ENCODE measurements at places on chromosomes 3 and 15.

- no peak for DNase-seq
Observed at GRCh38 chr3:138032567-138032966, 22.6 kb downstream of the CLDN18 start.

- peak; percentile 7 for DNase-seq
Observed at GRCh38 chr15:47565949-47566348, 151.4 kb upstream of the SEMA6D start.

- peak; percentile 25 for DNase-seq
Observed at GRCh38 chr3:43327582-43327979, 41.2 kb downstream of the SNRK start.

- no peak for DNase-seq
Observed at GRCh38 chr3:195265363-195265976, 5.5 kb downstream of the XXYLT1 start.

- no peak for DNase-seq
Observed at GRCh38 chr3:86993704-86994103, 2.8 kb upstream of the VGLL3 start.

- peak; percentile 16 for DNase-seq
Observed at GRCh38 chr15:79101866-79102581, 11.4 kb upstream of the RASGRF1 start.

GRCh38 chr3:34140616-34141015 lies 342.2 kb downstream of the PDCD6IP start:
- peak; percentile 33 for DNase-seq

GRCh38 chr3:114553949-114554593 lies 260.2 kb downstream of the TIGIT start:
- no peak for DNase-seq

DNA sequence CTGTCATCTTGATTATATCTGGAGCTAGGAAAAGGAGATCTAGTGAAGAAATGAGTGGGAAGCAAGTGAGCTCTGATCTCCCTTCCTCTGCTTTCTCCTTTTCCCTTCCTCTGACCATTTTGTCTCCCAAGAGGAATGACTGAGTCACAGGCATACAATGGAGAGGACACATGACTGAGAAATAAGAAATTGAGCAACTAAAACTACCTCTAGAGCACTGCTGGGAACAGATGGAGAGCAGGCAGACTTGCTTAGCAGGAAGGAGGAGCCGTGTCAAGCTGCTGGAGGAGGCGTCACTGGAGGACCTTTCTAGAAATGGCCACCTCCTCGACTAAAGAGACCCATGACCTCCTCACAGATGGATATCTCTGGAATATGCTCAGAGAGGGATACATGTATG lies 66.9 kb upstream of the MYO5C start:
- DNase-seq, result peak; percentile 45

GRCh38 chr3:70952033-70952747 lies 631.3 kb downstream of the FOXP1 start:
- no peak for DNase-seq

DNA sequence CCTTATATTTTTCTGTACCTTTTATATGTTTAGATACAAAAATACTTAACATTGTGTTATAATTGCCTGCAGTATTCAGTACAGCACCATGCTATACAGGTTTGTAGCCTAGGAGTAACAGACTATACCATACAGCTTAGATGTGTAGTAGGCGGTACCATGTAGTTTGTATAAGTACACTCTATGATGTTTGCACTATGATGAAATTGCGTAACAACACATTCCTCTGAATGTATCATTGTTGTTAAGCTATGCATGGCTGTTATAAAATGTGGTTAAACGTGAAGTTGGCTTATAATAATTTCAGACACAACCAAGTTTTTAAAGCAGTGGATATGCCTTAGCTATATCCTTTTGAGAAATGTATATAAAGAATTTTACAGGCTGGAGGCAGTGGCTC lies 328.3 kb downstream of the PLCL2 start:
- no peak for DNase-seq

GRCh38 chr3:45736707-45737106 lies 47.5 kb downstream of the SACM1L start:
- DNase-seq, result no peak

DNA sequence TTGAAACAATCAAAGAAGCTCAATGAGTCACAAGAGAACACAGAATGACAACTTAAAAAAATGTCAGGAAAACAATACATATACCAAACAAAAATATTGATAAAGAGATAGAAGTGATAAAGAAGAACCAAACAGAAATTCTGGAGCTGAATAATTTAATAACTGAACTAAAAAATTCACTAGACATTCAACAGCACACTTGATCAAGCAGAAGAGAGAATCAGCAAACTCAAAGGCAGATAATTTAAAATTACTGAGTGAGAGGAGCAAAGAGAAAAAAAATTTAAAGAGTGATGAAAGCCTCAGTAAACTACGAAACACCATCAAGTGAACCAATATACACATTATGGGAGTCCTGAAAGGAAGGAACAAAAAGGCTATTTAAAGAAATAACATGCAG lies 61.9 kb downstream of the SERP1 start:
- DNase-seq, result no peak
